Activated naive CD8-positive, alpha-beta T cell treated with anti-CD3 and anti-CD28 coated beads, Interleukin-2, amount 10 ng/mL, durations not matched to agents 7 days and 5 days (primary cell): ENCODE measurements at places on chromosomes 1 and 21. TPM values are rescaled to one million over a fixed set of nuclear protein-coding genes. Genes with fewer than 3 reads are reported as not detected.

Gene LAX1
- 28.4 TPM for total RNA-seq

DNA sequence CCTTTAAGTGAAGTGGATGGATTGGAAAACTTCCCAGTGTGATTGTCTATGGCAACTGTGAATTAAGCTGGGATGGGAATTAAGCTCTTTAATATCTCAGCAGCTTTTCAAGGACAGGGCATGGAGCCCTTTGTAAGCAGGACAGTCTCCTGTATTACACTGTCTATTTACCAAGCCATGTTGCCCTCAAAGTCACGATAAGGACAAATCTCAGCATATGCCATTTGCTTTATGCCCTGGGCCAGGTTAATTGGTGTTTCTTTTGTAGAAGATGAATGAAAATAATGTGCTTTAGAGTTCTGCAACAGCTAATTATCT lies 17.6 kb downstream of the UTP25 start:
- H3K4me3 ChIP-seq: no peak overlapping the region
- DNase-seq: no peak
- peaks cover 11% of the 10 kb centered on the region for H3K36me3 ChIP-seq
- peaks cover 2% of the 10 kb centered on the region for H3K4me1 ChIP-seq

- DNase-seq: no peak
- no peak overlapping the region for H3K4me3 ChIP-seq
- H3K4me1 ChIP-seq: no peaks in the 10 kb centered on the region
- H3K27me3 ChIP-seq: no peaks in the 10 kb centered on the region
These were observed 422.9 kb upstream of the BEND5 start for GRCh38 chr1:49199564-49199963.

Gene SH2D1B
- not detected for total RNA-seq

Gene EPHA2
- total RNA-seq: not detected
